ENCODE measurements at places on chromosomes 3 and 15. TPM values are rescaled to one million over a fixed set of nuclear protein-coding genes. Genes with fewer than 3 reads are reported as not detected.

Gene MEX3B
- polyA plus RNA-seq = 19.3 TPM

Gene CCDC54
- polyA plus RNA-seq = 0.11 TPM

Gene MEGF11
- 2.2 TPM for polyA plus RNA-seq

Gene CHRNA3
- 0.72 TPM for polyA plus RNA-seq

Gene AADACL2
- not detected for polyA plus RNA-seq

Gene NIPA2
- polyA plus RNA-seq = 64.0 TPM

Gene ASB14
- polyA plus RNA-seq = 0.51 TPM

Gene PCOLCE2
- polyA plus RNA-seq = 5.9 TPM

Gene DNAH12
- polyA plus RNA-seq = 1.1 TPM

Gene LDHAL6B
- 0.26 TPM for polyA plus RNA-seq

Gene TM4SF18
- 35.6 TPM for polyA plus RNA-seq

Gene ACVR2B
- 17.2 TPM for polyA plus RNA-seq

Gene MED12L
- polyA plus RNA-seq = 2.5 TPM

Gene ARHGAP31
- 14.8 TPM for polyA plus RNA-seq

Gene DPPA4
- 5.3 TPM for polyA plus RNA-seq

Gene ONECUT1
- polyA plus RNA-seq = 0.13 TPM

Gene RLBP1
- not detected for polyA plus RNA-seq

Gene RAB6B
- polyA plus RNA-seq = 17.8 TPM

Gene GABRA5
- polyA plus RNA-seq = 0.14 TPM

Gene NSMCE3
- polyA plus RNA-seq = 11.0 TPM

Gene PLSCR2
- 1.5 TPM for polyA plus RNA-seq

Gene RHCG
- polyA plus RNA-seq = 3.0 TPM

Gene ACTC1
- polyA plus RNA-seq = 1.9 TPM

Gene CTXND1
- 9.4 TPM for polyA plus RNA-seq

Gene AGTR1
- 18.9 TPM for polyA plus RNA-seq

Gene HTR3D
- not detected for polyA plus RNA-seq

Gene FRMD5
- 1.0 TPM for polyA plus RNA-seq

Gene LRRC3B
- polyA plus RNA-seq = 2.5 TPM

Gene THRB
- polyA plus RNA-seq = 27.7 TPM

Gene ITIH1
- 0.56 TPM for polyA plus RNA-seq

Gene STRIT1
- 1.9 TPM for polyA plus RNA-seq

Gene TUSC7
- polyA plus RNA-seq = not detected

Gene CDHR4
- polyA plus RNA-seq = not detected

Gene ST6GAL1
- 84.4 TPM for polyA plus RNA-seq

Gene AQP9
- 0.13 TPM for polyA plus RNA-seq

Gene CPNE4
- 0.49 TPM for polyA plus RNA-seq

Gene WDR49
- polyA plus RNA-seq = 2.1 TPM

Gene ECE2
- polyA plus RNA-seq = not detected

Gene CNTN6
- 2.0 TPM for polyA plus RNA-seq

Gene SAMD7
- not detected for polyA plus RNA-seq

Gene GPR149
- polyA plus RNA-seq = not detected

Gene SPATA12
- polyA plus RNA-seq = not detected

Gene C2CD4A
- polyA plus RNA-seq = 0.39 TPM

Gene DISP2
- polyA plus RNA-seq = 0.98 TPM

Gene CFAP44
- polyA plus RNA-seq = 15.9 TPM

Gene COLQ
- 6.3 TPM for polyA plus RNA-seq

Gene SNUPN
- 30.3 TPM for polyA plus RNA-seq

Gene EXOG
- 16.2 TPM for polyA plus RNA-seq

Gene SYNPR
- 0.12 TPM for polyA plus RNA-seq

Gene RTP3
- not detected for polyA plus RNA-seq

Gene CCR1
- polyA plus RNA-seq = 1.5 TPM

Gene DLEC1
- 0.54 TPM for polyA plus RNA-seq

Gene COMMD4
- 84.8 TPM for polyA plus RNA-seq

Gene MEIS2
- polyA plus RNA-seq = 123 TPM

Gene C3orf38
- polyA plus RNA-seq = 31.6 TPM

Gene B3GNT5
- 28.3 TPM for polyA plus RNA-seq

Gene ACKR2
- 2.6 TPM for polyA plus RNA-seq

Gene CKMT1B
- polyA plus RNA-seq = 3.5 TPM

Gene CNTN4
- 31.7 TPM for polyA plus RNA-seq

Data from right renal pelvis (tissue), 4 donors.